ENCODE measurements at places on chromosomes 2 and 18. TPM values are rescaled to one million over a fixed set of nuclear protein-coding genes. Genes with fewer than 3 reads are reported as not detected.
A peak's percentile ranks its signal among the peaks of the same experiment; 100 is the strongest.

DNA sequence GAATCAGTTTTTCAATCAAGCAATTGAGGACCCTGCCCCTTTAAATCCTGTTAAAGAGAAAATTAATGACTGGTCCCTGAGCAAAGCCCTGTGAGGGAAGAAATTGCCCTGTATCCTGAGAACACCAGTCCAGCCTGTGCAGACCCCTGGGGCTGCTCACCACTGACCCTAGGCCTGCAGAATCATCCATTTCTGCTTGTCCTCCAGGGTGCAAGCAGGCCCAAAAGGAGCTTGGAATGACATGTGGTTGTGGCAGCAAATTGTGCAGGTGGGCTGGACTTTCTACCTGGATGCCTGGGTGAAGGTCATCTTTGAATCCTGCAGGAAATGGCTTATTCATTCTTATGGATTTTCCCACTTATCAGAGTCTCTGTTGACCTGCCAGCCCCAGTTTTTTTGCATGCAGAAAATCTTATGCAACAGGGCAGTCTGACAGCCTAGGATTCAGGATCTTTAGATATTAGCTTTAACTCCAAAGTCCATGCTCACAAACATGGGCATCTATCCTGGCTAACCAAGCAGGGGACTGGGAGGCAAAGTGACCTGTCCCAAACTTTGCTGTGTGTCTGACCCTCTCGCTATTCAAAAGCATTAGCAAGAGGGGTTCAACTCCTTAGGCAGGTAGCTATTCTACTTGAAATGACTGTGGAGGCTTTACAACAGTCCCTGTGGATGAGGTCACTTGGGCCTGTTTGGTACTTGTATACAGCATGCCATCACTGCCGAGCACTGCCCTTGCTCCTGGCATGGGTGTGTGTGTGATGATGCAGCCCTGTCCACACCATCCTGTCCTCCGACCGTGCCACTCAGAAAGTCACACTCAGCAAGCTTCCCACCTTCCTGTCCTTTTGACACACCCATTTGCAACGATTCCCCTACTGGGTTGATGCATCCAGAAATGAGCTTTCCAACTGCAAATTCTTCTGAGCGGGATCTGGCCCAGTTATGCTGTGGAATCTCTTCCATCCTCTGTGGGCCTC lies 85.3 kb downstream of the CAPN13 start:
- no peak for DNase-seq

DNA sequence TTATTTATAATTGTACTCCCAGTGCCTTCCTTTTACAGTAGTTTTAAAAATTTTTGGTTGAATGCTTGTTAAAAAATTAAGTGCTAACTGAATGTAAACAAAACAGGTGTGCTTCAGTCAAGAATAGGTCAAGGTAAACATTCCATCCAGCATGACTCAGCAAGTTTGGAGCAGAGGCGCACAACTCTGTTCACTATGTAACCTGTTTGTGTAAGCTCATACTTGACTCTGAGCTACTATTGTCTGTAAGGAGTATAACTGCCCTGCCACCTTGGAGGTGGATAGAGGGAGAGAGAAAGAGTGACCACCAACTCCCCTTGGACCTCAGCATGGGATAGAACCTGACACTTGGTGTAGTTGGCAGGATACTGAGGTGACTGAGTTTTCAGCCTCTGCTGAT lies 207.4 kb upstream of the SYT4 start:
- no peak for DNase-seq

DNA sequence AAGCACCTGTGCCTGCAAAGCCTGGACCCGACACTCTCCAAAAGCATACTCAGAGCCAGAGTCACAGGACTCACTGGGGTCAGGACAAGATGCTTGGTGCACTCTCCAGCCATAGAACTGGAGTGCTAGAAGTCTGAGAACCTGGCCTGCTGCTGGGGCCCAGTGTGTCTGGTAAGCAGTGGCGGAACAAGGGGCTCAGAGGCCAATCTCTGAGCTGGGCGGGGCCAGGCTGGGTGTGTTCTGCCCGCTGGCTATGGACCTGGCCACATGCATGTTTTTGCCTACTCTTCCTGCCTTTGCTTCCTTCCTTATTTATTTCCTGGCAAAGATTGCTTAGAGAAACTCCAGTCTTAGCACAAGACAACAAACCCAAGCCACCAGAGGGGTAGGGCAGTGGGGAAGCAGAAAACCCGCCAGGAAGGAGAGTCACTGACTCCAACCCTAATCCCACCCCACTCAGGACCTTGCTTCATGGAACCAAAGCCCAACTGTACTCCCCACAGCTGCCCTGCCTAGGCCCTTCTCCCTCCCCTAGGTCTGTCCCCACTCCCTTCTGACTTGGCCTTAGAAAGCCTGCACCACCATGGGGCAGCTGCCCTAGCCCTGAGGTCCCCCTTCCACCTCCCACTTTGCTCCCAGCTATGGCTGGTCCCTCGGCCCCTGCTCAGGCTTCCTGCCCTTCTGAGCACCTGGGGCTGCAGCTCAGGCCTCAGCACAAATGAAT lies 315.5 kb downstream of the CELF4 start:
- no peak for DNase-seq

DNA sequence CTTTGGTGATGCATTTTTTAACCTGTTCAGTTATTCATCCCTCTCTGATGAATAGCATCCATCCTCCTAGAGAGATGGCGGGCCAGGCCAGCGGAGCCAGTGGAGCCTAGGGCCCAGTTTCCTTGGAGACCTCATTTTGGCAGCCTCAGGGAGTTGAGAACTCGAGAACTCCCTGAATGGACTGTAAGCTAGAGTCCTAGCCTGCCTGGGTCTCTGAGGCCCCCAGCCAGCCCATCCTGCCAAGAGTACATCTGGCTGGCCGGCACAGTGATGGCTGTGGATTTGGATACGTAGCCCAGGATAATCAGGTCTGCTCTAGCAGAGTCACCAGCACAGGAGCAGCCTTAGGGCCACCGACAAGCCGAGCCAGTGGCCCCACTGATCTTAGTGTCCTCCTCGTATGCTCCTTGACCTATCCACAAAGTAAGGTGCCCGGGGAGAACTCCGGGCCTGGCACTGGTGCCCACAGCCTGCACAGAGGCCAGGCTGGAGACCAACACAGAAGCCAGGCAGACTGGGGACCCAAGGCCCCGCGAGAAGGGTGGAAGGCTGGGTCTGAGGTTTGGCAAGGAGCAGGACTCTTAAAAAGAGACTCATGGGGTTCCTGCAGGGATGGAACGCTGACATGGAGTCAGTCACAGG lies 110.5 kb upstream of the MCFD2 start:
- DNase-seq: no peak

DNA sequence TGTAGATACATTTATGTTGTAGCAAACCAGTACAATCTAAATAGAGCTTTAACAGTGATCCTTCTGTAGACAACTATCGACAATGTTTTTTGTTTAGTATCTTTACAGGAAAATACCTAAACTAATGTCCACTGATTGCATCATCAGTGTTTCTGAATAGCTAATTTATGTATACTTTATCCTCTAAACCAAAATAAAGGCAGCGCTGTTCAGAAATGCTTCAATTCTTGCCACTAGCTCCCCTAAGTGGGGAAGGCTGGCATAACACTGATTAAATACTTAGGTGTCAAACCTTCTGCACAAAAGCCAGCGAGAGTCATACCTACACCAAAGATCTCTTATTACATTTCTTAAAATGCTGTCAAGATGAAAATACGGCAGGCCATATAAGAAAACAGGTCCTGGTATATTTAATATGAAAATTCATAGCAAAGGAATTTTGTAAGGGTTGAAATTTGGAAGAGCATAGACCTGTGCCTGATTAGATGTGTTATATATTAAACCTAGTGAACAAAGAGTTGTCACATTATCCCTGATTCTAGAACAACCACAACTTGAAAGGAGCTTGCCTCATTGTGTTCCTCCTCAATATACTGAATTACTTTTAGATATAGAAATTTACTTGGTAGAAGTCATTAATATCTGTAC lies 1693.4 kb upstream of the SLC39A10 start:
- DNase-seq: peak; percentile 39

- no peak for DNase-seq
These were observed 50.4 kb downstream of the POLR1A start for GRCh38 chr2:86055314-86055713.

GRCh38 chr2:149648282-149649030 lies 60.9 kb upstream of the MMADHC start:
- peak; percentile 99 for DNase-seq

DNA sequence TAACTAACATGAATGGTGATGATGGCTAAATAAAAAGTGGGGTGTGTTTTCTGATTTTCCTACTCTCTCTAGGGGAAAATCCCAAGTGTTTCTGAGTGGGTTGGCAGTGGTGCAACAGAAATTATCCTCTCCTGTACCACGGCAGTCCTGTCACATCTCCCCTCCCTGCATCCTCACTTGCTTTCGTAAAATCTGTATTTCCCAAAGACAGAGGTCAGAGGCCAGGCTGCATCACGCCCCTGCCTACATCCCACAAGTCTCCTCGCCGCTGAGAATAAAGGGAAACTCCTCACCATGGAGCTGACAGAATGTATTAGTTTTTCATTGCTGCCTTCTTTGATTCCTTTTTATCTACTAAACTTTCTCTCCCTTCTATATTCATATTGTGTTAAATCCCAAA lies 13.1 kb downstream of the FBLN7 start:
- DNase-seq: no peak

- DNase-seq: no peak
These were observed 62.3 kb downstream of the TNS1 start for GRCh38 chr2:217940261-217941220.

DNA sequence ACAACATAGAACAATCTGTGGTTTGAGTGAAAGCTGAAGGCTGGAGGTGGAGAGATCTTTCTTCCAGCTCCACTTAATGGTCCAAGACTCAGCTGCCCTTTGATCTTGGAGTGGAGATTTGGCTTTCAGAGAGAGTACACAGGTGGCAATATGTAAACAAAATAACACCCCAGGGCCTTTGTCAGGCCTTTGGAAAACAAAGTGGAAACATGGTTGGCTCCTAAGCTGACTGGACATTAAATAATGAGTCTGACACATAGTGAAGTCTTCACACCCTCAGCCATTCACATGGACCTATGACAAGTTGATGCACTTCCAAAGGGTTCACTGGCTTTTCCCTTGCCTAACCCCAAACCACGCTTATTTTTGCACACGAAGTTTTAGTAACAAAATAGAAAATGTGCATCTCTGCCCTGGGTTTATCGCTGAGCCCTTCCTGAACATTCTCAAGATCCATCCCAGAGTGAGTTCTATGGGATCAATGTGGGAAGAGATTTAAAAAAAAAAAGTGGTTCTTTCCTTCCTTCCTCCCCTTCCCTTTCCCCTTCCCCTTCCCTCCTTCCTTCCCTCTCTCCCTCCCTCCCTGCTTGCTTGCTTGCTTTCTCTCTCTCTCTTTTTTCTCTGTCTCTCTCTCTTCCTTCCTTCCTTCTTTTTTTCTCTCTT lies 201.3 kb upstream of the NT5C1B start:
- no peak for DNase-seq

Gene DLX2
- total RNA-seq: not detected

Gene PROKR1
- not detected for total RNA-seq

Gene INO80B
- total RNA-seq: 14.9 TPM

Gene DSG2
- 0.33 TPM for total RNA-seq
